Kidney tubule cell (primary cell): ENCODE measurements at places on chromosomes 16 and 17.

GRCh38 chr16:57556941-57557541 lies 14.6 kb downstream of the ADGRG5 start:
- no peak for DNase-seq

GRCh38 chr17:82492643-82493225 lies 26.8 kb upstream of the FOXK2 start:
- DNase-seq = no peak

- DNase-seq = peak; percentile 38
These were observed 572 bp downstream of the PGP start for GRCh38 chr16:2213817-2214718.

- DNase-seq = no peak
These were observed 29.0 kb upstream of the PLLP start for GRCh38 chr16:57313509-57313908.

- peak; percentile 63 for DNase-seq
These were observed 28.6 kb upstream of the NUDT16L1 start for GRCh38 chr16:4664538-4665418.

GRCh38 chr17:4881761-4882555 lies 17.4 kb upstream of the C17orf107 start:
- DNase-seq = peak; percentile 67

DNA sequence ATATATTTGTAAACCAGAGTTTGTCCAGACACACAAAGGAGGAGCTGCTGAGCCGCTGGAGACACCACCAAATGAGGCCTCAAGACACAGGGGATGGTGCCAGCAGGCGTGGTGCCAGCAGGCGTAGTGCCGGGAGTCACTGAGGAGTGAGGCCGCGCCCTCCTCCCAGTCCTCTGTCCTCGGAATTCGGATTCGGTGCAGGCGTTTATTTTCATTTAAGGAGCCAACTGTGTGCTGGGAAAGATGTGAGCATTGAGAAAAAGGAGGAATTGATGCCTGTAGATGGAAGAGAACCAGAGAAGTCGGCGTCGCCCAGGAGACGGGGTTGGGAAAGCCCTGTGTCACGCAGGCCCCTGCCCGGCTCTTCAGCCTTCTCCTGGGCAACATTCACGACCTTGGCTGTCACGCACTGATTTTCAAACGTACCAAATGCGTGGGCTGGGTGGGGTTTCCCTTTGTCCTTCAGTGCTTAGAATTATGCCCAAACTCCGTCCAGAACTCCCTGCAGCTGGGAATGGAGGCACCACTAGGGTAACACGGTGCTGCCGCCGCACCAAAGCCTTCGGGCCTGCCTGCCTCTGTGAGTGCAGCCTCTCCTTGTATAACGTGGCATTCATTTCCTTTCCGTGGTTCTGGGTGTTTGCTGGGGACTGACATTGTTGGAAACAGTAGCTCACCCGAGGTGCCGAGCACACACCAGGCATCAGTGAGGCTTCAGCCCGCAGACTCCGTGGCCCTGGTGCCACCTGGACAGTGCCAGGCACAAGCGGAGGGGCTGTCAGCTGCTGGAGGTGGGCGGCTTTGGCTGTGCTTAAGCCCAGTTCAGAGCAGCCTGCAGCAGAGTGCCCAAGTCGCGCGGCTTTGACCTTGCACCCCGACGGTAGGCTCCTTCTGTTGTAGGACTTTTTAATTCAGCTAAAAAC lies 49.0 kb upstream of the CHMP6 start:
- peak; percentile 9 for DNase-seq

DNA sequence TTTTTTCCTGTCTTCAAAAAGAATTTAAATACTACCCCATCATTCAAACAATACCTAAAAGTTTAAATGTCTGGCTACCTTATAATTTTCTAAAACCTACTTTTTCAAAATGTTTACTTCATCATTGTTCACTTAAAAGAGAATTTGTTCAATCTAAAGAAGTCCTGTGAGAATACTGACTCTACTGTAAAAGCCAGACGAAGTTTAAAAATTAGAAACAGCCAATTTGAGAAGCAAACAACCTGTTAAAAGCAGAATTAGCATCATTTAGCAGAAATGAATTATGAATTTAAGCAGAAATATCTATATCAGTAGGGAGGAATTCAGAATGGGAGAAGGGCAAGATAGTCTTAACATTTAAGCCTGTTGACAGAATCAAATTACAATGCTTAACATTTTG lies 2.1 kb downstream of the SKA2 start:
- DNase-seq = no peak

- no peak for DNase-seq
These were observed 77.0 kb upstream of the SIAH1 start for GRCh38 chr16:48462106-48462740.

- no peak for DNase-seq
These were observed 9.8 kb downstream of the TMEM231 start for GRCh38 chr16:75546293-75546692.

GRCh38 chr16:25580041-25580440 lies 111.7 kb upstream of the HS3ST4 start:
- DNase-seq = no peak

DNA sequence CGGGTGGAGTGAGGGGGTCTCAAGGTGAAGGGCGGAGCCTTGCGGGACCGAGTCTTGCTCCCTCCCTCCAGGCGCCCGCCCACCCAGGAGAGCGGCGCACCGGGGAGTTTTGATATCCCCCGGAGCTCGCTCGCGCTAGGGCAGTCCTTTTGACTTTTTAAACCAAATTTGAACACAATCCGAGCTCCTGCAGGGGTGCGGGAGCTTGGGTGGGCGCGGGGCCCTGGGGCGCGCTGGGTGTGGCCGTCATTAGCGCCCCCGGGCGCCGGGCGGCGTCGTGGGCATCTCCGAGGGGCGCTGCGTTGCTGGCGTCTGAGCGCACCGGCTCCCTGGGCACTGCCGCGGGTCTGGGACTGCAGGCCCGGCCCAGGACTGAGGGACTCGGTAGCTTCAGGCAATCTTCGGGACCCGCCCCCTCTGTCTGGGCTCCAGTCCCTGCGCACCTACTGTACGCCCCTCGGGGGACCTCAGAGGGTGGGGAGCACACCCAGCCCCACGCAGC lies 10.9 kb downstream of the MAF start:
- DNase-seq = no peak

DNA sequence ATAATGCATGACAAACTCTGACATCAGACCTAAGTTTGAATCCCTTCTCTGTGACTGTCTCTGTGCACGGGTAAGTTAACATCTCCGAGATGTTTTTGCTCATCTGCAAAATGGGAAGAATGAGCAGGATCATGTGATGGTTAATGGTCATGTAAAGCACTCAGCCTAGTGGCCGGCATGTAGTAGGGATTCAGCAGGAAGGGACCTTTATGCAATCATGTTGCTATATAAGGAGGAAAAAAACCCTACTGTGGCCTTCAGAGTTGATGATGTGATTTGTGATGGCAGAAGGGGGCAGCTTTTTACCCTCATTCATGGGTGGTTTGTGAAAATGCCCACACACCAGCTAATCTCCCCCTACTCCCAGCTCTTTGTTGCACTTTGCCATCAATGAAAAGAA lies 24.1 kb downstream of the CLEC16A start:
- no peak for DNase-seq

- no peak for DNase-seq
These were observed 5.5 kb downstream of the PRR29 start for GRCh38 chr17:64003526-64004121.

GRCh38 chr16:30895627-30896260 lies 670 bp upstream of the CTF1 start:
- no peak for DNase-seq

- DNase-seq = no peak
These were observed 408.4 kb downstream of the ZFHX3 start for GRCh38 chr16:72639494-72639893.
